Stimulated activated CD8-positive, alpha-beta memory T cell treated with anti-CD3 and anti-CD28 coated beads, Interleukin-15, amount 100 ng/mL, for 4 hours (primary cell): ENCODE measurements at places on chromosomes 2 and 18.

- DNase-seq: no peak
Measured at GRCh38 chr2:109125593-109126500, 3.2 kb upstream of the SH3RF3 start.

- DNase-seq: no peak
Measured at GRCh38 chr2:85791704-85792565, 38.1 kb downstream of the ATOH8 start.

GRCh38 chr2:39431592-39432316 lies 5.3 kb downstream of the MAP4K3 start:
- DNase-seq: no peak

DNA sequence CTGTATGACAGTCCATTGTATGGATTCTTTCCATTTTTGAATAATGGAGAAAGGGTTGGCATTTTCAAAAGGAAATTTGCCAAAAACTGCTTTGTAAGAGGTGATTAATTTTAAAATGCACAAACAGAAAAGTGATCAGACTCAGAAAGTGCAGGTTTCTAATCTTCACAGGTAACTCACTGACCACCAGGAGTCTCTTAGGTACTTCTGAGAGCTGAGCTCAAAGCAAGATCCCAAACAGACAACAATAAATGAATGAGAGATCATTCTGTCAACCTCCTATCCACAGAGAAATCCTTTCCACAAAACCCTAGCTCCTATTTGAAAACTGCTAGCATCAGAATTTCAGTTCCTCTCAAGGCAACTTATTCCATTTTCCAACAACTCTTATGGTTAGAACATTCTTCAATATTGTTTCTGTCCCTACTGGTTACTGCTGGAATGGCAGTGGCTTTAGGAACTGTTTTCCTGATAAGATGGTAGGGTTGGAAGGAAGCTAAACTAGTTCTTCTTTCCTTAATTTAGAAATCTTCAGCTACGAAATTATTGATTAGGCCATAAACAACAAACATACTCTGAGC lies 20.6 kb upstream of the HAAO start:
- no peak for DNase-seq

DNA sequence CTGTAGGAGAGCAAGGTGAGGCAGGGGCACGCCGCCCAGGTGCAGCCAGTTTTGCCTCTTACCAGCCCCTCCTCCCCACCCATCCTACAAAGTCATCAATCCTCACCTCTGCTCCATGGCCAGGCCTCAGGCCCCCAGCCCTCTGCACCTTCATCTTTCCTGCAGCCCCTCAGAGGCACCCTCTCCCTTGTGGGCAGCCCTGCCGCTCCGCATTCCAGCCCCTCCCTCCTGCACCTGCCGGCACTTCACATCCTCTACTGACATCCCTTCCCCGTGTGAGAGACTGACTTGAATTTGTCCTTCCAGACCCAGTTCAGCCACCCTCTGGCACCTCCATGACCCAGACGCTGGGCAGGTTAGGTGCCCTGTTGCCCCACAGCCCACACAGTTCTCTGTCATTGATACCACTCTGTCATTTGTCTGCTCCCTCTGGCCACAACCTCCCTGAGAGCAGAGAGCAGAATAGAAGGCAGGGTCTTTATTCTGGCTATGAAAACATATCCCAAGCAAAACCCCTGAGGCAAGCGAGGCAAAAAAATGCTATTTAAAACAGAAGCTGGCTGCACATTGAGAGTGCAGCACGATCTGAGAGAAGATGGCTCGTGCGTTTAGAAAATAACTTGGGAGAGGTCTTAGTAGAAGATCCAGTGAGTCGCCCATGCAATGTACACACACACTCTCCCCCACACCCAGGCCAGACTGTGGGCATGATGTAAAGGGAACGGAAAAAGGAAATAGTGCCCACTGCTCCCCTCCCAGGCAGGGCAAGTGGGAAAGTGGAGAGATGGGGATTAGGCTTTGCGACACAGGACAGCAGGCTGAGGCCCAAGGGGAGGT lies 25.9 kb downstream of the SDC1 start:
- no peak for DNase-seq

GRCh38 chr2:19529677-19530076 lies 171.3 kb upstream of the OSR1 start:
- DNase-seq: no peak

DNA sequence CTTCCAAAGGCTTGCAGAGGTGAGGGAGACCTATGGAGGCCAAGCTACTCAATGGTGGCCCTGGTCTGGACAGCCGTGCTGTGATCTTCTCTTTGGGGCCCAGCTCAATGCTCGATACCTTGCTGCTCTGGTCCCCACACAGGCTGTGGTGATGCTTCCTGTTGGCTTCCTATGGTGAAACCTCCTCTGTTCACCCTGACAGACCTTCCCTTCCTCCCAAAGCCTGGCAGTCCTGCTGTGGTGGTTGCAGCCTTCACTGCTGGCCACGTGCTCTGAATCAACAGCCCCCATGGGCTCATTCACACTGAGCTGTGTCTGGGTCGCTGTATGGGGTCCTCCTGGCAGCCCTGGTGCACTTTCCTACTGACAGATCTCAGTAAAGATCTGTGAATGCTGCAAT lies 31.0 kb upstream of the GALR1 start:
- no peak for DNase-seq

GRCh38 chr2:181472990-181473389 lies 15.8 kb downstream of the ITGA4 start:
- DNase-seq: no peak
